ENCODE measurements at places on chromosomes 7 and 10.
A peak's percentile ranks its signal among the peaks of the same experiment; 100 is the strongest.

DNA sequence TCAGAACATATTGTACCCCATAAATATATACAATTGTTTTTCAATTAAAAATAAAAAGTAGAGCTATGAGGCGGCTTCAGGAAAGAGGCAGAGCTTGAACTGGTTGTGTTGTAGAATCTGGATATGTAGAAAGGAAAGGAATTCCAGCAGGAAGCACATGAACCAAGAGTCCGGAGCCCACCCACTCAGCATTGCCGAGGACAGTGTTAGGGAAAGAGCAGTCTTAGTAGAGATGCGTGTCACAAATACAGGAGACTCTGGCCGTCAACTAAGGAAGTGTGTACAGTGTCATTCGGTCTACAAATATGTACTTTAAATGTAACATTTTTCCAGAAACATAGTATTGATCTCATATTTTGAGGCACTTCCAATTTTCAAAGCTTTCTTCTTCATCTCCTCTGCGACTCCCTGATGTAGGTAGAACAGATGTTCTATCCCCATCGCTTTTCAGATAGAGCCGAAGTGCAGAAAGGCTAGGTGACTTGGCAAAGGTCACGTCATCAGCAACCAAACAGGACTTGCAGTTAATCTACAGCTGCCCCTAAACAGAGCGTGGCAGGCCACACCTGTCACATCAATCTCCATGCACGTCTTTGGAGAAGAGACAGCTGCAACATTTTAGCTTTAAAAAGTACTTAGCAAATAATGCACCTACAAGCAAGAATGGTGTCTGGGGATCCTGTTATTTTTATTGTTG lies 25.3 kb upstream of the GJD4 start:
- no peak for DNase-seq

GRCh38 chr10:63719226-63719856 lies 198.1 kb downstream of the REEP3 start:
- DNase-seq = no peak

- DNase-seq = no peak
Observed at GRCh38 chr10:89981891-89982290, 280.5 kb downstream of the KIF20B start.

GRCh38 chr10:31803606-31804351 lies 124.9 kb downstream of the ARHGAP12 start:
- DNase-seq = no peak

DNA sequence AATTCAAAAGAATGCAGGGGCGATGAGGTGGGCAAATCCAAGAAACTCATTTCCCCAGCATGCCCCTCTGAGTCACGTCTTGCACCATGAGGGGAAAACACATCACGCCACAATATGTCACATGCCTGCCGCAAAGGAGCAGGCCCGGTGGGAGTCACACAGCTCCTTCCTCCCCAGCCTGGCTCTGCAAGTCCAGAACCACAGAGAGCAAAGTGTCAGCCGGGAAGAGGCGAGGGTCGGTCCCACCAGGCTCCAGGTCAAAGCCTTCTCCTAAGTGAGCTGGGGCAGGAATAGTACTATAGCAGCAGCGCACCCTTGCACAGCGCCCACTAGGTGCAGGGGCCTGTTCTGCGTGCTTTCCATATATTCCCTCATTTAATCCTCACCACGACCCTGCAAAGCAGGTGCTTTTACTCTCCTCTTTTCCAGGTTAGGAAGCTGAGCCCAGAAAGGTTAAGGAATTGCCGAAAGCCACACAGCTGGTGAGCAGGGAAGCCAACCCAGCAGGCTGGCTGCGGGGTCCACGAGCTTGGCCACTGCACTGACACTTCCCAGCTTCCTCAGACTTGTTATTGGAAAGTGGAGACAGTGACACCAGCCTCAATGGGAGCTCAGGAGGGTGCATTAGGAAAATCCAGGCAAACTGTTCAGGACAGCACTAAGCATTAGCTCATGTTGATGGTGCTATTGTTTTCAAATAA lies 94.0 kb upstream of the ZMIZ1 start:
- DNase-seq = peak; percentile 46

DNA sequence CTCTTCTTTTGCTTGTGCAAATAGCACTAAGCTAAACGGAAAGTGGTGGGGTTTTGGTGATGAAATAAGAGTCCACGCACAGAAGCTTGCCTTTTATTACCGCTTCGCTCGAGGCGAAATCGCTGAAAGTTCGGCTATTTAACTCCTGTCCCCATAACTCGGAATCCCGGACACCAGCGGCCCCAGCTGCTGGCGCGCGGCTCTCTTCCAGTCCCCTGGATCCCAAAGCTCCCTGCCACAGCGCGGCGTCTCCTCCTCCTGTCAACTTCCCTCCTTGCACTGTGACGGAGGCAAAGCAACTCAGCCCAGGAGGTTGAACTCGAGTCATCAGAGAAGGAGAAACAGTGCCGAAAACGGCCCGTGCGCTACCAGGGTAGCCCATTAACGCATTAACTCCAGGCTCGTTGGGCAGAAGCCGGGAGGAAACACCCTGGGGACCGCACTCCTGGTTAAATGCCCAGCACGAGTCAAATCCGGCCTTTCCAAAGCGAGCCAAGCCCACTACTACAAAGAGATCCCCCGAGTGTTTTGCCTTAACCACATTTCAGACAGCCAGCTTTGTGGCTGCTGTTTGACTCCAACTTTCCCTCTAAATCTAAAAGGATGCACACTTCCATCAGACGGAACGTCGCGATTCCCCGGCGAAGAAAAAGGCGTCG lies 1.3 kb downstream of the SEMA3D start:
- peak; percentile 77 for DNase-seq

DNA sequence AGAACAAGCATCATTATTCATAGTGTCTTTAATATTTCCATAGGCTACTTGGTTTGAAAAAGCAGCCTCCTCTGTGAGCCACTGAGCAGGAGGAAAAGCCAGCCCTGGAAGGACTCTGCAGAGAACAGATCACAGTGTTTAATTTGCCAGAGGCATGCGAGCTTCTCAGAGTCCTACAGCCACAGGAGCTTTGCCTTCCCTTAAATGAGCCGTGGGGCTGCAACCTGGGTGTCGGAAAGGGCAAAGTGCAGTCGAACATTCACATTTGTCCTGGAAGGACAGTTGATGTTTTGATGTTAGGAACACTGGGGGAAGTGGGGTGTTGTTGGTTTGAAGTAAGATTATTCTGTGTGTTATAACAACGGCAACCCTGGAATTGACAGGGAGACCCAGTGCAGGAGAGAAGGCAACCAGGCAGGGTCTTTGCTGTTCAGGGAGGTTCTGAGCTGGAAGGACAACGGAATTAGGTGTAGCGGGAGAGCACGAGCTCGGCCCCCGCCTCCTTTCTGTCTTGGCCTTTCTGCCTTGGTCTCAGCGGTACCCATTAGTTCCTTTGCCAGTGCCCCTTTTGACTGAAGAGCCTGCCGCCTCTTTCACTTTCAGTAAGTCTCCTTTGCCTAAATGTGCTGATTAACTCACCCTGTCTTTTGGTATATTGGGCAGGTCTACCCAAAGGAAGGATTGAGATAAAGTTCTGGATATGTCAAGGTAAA lies 192.3 kb upstream of the PITRM1 start:
- DNase-seq = no peak

DNA sequence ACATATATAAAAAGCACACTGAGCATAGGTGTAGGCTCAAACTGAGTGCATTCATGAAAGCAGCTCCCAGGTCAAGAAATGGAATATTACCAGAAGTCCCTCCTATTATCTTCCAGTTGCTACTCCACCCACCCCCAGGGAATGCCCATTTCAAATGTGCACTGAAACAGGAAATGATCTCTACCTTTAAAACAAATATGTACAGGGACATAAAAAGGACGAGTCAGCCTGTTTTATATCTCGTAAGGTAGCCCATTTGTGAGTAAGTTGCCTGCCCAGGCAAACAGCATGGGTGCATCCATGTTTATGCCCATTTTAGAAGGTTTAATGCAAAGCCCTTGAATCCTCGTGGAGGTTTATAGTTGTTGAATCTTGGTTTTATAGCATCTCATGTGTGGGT lies 10.4 kb downstream of the FFAR4 start:
- DNase-seq = no peak

- DNase-seq = no peak
Observed at GRCh38 chr7:69640925-69641594, 42.8 kb downstream of the AUTS2 start.
